ENCODE measurements at places on chromosomes 11 and 22. TPM values are rescaled to one million over a fixed set of nuclear protein-coding genes. Genes with fewer than 3 reads are reported as not detected.

DNA sequence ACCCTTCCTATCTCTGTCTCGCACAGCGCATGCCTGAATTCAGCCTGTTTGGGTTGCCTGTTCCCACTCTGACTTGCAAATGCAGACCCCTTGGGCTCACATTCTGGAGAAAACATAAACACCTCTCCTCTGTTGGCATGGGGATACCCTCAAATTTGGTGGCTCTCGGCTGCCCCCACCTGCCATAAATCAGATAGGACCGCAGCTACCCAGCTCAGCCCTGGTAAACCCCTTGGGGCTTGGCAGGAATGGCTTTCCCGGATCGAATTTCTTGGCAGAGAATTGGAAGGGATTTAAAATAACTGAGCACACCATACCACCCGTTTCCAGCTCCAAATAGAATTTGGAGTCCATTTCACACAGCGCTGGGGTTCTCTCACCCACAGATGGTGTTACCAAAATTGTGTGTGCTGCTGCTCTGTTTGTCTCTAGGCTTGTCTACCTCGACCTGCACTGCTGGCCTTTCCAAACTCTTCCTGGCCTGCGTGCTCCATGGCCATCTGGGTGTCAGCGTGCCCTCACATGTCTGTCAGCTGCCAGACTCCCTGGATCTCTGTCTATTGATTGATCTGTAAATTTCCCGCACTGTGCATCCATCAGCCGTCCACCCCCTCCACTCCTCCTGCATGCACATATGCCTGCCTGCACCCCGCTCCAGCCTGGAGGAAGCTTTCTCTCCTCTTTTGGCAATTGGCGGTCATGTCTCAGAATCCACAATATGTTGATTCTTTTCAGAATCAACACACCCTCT, 134.0 kb downstream of the NTM start:
- H3K4me1 ChIP-seq: no peaks in the 10 kb centered on the region
- no peaks in the 10 kb centered on the region for H3K27me3 ChIP-seq
- no peak for DNase-seq
- H3K27ac ChIP-seq: no peak overlapping the region

Gene OR10V1
- total RNA-seq: not detected

- H3K4me3 ChIP-seq: no peak overlapping the region
- DNase-seq: peak; percentile 66
- H3K36me3 ChIP-seq: peaks cover 18% of the 10 kb centered on the region
- peak overlapping the region; percentile 62 for H3K27ac ChIP-seq
Measured at GRCh38 chr22:17871726-17872458, 97.6 kb upstream of the BID start.

Gene TTC36
- not detected for total RNA-seq

Data from gastrocnemius medialis (tissue), 4 donors.